ENCODE measurements at places on chromosomes 6 and 20.
A peak's percentile ranks its signal among the peaks of the same experiment; 100 is the strongest.

GRCh38 chr6:6331946-6332601, 11.6 kb upstream of the F13A1 start:
- peak; percentile 84 for DNase-seq

DNA sequence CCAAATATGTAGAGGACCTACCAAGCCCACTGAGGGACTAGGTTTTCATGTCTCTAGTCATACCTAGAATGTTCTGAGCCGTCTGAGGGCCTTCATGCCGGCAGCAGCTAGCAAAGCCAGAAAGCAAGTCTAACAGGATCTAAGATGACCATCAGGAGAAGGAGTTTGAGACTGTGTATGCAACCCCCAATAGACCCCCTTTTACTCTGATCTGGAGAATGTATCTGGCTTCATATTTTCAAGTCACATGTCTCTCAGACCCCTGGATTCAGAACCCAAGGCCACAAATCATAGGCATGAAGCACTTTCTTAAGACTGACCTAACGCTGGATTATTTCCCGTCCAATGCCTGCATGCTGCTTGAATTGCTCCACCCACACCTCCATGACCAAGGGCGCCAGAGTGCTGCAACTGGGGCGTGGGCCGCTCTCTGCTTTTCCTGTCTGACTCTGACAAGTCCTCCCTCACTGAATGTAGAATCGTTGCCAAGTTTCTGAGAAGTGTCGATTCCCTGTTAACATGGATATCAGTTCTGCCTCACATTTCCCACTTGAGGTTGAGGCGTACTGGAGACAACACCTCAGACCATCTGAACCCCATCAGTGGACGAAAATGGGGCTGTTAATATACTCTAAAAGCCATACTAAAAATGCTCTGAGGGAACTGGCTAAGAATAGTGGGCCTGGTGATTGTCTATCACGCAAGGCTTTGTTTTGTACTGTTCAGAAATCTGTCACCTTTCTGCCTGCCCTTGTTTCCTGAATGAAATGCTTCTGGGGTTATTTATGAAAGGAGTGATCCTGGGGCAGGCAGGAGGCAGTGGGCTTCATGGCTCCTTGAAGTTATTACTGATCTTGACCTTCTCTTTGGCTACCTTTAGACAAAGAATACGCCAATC, 23.9 kb upstream of the ASXL1 start:
- peak; percentile 73 for DNase-seq

GRCh38 chr20:37192137-37192854, 12.9 kb upstream of the MROH8 start:
- no peak for DNase-seq

DNA sequence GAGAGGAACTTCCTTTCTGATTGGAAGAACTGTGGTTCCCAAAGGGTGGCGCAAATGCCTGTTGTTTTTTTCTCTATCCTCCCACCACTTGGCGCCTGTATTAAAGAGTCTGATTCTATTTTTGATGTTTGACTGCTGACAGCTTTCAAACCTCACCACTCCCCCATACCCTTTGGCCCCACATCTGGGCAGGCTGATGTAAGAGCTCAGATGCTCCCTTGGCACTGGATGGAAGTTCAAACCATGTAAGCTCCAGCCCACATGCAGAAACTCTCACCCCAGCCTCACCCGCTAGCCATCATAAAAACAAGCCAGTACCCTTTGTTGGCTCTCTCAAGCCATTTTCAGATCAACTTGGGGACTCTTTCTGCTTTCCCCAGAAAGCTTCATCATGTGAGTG, 20.0 kb upstream of the TMEM14A start:
- no peak for DNase-seq

GRCh38 chr6:11276228-11276627, 43.8 kb upstream of the NEDD9 start:
- DNase-seq: no peak

DNA sequence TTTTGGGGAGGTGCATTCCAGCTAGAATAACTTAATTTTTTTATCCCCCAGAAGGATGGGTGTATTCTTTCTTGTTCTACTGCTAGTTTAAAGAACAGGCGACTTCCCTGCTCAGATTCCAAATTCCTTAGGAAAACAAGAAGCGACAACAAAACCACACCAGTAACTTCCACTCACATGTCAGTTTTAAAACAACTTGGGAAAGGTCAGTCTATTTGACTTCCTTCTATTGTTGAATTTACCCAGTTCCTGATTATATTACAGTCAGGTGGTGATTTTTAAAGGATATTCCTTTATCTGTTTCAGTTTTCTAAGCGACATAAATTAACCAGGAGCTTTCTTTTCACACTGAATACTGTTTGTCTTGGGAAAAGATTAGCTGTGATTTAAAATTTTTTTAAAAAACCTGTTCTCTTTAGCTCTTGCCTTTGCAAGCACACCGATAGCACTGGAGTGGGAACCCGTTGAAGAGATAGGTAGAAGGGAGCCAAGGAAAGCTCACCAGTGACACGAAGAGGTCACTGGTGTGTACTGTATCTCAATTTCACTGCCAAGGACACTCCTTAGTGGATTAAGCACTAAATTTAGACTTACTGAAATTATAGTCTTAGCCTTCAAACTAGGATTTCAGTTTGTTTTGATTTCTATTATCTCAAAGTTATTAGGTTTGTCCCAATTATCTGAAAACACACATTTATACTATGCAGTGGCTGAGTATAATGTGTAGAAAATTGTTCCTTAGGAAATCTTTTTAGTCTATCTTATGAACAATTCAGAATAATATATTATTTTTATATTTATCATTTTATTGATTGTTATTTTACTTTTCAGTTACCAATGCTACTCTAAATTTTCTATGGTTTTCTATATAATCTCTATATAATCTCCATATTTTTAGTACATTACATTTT, 22.3 kb downstream of the MARCKS start:
- DNase-seq: no peak

DNA sequence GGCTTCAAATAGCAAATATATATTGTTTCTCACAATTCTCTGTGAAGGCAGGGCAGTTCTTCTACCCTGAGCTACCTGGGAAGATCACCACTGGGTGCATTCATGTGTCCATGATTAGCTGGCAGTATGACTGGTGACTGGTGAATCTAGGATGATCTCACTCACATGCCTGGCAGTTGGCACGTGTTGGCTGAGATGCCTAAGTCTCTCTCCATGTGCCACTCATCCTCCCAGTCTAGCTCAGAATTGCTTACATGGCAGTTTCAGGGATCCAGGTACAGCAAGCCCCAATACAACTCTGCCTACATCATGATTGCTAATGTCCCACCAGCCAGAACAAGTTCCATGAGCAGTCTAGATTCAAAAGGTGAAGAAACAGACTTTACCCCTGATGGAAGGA, 346.8 kb upstream of the CNR1 start:
- no peak for DNase-seq

DNA sequence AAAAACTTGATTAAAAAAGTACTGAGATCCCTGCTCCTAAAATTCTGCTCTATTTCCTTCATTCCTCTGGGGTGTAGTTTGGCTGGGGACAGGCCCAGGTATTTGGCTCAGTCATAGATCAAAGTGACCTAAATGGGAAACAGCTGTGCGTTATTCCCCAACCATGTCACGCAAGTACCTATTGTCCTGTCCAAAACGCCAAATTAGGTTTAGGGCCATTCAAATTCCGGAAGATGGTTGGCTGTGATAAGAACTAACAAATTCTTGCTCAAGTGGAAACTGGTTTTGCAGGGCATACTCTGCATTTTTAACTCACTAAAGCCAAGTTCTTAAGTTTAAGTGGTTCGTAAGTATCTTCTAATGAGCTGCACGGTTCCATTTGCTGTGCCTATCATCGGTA, 147.6 kb upstream of the TMEM170B start:
- no peak for DNase-seq

DNA sequence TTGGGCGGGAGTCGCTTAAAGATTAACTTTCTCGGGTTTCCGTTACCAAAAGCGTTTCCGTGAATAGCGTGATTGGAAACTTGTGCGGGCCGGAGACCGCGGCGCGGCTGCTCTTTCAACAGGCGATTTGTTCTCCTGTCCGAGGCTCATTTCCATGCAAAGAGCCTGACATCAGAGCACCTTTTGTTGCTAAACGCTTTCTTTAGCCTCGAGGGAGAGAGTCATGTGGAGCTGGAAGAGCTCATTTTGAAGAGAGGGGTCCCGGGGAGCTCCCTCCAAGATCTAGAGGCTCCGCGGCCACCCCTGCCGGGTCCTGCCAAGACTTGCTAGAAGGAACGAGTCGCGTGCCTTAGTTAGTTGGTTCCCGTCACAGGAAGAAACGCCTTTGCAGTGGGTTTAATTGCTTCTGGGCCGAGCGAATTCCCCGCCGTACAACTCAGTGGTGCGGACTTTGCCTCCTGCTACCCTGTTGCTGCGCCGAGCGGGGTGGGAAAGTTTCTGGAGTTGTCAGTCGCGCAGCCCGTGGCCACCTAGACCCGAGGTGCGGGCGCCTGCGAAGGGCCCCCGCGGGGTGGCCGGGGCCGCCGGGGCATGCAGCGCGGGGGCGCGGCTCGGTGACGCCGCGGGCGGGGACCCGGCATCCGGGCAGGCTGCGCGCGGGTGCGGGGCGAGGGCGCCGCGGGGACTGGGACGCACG, at the start of gene SASH1:
Gene SASH1 (plus strand): TSS at position 489 of the 697 bp plus-strand sequence. CDS start 230 bp downstream, outside the sequence.
- no peak for DNase-seq

DNA sequence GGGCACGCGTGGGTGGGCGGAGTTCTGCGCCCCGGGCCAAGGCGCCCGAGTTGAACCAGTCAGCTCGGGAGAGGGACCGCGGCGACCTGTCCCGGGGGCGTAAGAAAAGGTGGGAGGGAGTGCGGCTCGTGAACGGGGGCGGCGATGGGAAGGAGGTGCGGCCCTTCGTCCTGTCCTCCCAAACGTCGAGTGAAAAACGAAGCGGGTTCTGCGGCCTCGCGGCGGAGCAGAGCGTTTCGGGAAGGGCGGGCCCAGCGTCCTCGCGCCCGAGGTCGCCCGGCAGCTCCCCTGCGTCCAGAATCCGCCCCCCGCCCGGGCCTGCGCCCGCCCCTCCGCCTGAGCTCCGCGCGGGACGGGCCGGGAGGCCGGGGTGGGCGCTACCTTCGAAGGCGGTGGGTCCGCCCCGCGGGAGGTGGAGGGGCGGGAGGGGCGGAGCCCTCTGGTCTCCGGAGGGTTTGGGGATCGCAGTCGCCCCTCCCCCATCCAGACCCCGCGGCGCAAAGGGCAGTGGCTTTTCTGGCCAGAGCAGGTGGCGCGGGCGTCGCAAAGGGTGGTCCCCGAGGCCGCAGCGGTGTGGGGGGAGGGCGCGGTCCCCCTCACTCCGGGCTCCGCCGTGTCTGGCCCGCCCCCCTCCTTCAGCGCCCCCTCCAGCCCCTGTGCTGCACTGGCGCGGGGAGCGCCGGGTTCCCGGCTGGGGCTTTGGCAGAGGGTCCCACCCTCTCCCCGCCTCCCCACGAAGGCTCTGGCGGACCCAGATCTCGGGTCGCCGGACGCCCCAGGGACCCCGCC, 838 bp downstream of the STMN3 start:
- DNase-seq: no peak

DNA sequence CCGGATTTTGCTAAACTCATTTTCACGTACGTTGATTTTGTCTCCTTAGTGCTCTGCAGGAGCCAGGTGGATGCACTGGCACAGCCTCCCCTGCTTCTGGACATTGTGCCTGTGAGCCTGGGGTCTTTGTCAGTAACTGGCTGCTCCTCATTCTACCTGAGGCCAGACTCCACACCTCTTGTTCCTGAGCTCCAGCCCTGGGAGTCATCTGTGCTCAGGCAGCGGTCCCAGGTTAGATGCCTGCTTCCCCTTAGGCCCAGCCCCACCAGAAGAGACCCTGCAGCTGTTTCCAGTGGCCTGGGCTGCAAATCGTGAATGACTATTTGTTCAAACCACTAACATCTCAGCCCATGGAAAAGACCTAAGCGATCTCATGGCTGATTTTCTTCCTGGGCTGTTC, 129.1 kb downstream of the ERMARD start:
- no peak for DNase-seq

DNA sequence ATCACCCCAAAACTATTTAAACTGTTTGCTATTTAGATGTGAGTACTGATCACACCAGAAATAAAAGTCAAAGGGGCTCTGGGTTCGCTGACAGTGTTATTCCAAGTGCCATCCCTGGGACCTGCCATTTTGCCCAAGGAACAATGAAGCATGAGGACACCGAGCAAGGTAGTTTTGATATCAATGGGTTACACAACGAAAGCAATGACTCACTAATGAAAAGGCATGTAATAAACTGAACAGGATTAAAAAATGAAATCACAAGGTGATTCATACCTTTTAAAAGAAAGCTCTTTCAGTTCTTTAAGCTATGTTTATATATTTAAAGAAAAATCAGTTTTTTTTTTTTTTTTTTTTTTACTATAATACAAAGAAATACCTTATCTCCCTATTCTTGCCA, 102.0 kb downstream of the HS3ST5 start:
- DNase-seq: no peak

GRCh38 chr6:139369568-139370282, 4.7 kb downstream of the CITED2 start:
- DNase-seq: no peak

- DNase-seq: no peak
Observed at GRCh38 chr6:129938249-129939020, 77.3 kb upstream of the TMEM244 start.

GRCh38 chr6:46626228-46626909, 26.2 kb downstream of the CYP39A1 start:
- peak; percentile 5 for DNase-seq

GRCh38 chr6:90068264-90068663, 174.0 kb downstream of the GJA10 start:
- no peak for DNase-seq

DNA sequence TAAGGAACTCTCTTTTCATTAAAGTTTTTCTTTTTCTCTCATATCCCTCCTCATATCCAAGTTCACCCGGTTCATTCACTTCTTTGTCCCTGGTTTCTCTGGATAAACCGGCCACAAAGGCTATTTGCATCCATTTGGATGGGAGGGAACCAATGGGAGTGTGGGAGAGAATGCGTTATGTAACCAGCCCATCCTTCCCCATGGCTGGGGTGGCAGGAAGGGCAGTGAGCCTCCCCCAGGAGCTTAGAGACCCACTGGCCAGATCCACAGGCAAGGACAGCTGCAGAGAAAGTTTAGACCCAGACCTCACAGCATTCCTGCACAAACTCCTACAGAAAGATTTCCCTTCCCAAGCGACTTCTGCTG, 10.7 kb downstream of the CASS4 start:
- no peak for DNase-seq

- no peak for DNase-seq
Observed at GRCh38 chr6:4644996-4645395, 131.2 kb upstream of the CDYL start.

GRCh38 chr6:158165919-158166416, 2.1 kb downstream of the SERAC1 start:
- DNase-seq: no peak

GRCh38 chr6:42274898-42275297, 57.2 kb upstream of the MRPS10 start:
- DNase-seq: no peak
